ENCODE measurements at places on chromosomes 4 and X.

- DNase-seq: no peak
Measured at GRCh38 chrX:25344161-25344936, 328.6 kb upstream of the ARX start.

GRCh38 chr4:76623217-76624045, 188.4 kb downstream of the SHROOM3 start:
- DNase-seq: no peak

GRCh38 chr4:123234955-123235354, 161.6 kb upstream of the SPRY1 start:
- DNase-seq: no peak

- no peak for DNase-seq
Measured at GRCh38 chrX:120559804-120560203, 958 bp downstream of the CUL4B start.

DNA sequence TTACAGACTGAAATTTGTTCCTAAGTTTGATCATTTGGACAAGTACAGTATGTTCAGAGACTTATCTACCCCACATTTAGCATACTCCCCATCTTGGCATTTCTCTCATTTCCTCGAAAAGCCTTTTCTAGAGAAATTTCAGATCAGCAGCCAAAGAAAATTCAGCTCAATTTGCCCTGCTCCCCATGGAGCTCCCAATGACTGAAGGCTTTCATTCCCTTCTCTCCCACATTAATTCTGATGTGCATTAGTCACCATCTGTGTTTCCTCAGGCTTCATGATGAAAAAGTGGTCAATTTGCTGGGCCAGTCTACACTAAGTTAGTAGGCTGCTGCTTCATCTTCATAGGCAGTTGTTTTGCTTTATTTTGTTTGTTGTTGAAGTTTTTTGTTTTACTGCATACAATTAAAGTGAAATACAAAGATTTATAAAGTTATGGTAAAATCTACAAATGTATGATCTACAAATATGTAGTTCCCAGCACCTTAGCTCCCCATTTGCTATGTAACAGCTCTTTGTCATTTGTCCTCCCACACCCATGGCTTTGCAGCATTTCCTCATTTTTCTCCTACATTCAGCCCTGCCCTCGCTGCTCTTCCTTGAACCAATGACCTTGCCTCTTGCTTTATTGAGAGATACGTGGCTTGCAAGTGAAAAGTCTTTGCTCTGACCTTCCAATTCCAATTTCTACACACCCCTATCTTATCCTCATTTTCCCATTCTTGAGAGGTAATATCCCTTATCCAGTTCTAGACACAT, 193.9 kb downstream of the ANAPC10 start:
- no peak for DNase-seq

- no peak for DNase-seq
Measured at GRCh38 chr4:683247-683897, 5.6 kb downstream of the SLC49A3 start.
